ENCODE measurements at places on chromosomes 7 and 10. TPM values are rescaled to one million over a fixed set of nuclear protein-coding genes. Genes with fewer than 3 reads are reported as not detected.

Gene NFKB2
- total RNA-seq: 58.6 TPM

DNA sequence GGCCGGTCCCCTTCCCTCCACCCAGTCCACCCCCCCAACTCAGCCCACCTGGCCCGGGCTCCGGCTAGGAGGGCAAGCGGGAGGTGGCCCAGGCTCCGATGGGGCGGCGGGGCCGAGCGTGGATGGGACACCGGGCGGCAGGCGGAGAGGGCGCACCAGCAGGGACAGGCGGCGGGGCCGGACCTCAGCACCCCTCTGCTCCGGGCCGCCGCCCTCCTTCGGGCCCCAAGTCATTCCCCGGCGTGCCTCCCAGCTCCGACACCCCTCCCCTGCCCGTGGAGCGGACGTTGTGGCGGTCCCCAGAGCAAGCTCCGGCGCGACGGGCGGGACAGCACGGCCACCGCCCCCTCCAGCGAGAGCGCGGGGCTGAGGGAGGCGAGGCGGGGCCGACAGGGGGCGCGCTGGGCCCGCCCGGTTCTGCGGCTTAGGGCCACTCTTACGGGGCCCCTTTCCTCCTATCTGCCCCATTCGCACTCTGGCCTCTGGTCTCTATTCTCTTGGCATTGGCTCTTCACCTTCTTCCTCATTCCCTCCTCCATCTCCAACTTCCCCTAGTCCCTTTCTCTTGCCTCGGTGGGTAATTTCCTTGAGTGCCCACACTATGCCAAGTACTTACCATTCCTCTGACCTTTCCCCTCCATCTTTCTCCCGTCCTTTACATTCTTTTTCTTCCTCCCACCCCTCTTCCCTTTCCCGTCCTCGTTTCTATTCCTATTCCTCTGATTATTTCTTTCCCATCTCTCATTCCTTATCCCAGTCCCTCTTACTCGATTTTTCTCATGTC is 701 bp upstream of the GBX1 start:
- peak; percentile 26 for DNase-seq

- DNase-seq: no peak
These were observed 77.6 kb downstream of the VTI1A start for GRCh38 chr10:112524641-112525040.

GRCh38 chr10:100349672-100350071 is 2.6 kb downstream of the SCD start:
- no peak for DNase-seq

Gene CUZD1
- total RNA-seq: 1.6 TPM

Measured in NCI-H460 (cell line).